HTR-8/SVneo (cell line): ENCODE measurements at places on chromosomes 13 and 19.
A peak's percentile ranks its signal among the peaks of the same experiment; 100 is the strongest.

DNA sequence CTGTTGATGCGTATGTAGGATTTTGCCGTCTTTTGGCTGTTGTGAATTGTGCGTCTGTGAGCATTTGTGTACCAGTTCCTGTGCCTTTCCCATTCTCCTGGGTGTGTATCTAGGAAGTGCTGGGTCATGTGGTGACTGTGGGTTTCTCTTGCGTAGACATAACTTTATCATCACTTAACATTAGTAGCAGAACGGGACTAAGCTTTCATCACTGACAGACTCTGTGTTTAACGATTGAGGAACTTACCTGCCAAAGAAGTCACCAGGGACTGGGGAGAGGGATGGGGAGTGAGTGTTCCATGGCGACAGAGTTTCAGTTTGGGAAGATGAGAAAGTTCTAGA lies 15.0 kb downstream of the FZR1 start:
- no peak for DNase-seq

DNA sequence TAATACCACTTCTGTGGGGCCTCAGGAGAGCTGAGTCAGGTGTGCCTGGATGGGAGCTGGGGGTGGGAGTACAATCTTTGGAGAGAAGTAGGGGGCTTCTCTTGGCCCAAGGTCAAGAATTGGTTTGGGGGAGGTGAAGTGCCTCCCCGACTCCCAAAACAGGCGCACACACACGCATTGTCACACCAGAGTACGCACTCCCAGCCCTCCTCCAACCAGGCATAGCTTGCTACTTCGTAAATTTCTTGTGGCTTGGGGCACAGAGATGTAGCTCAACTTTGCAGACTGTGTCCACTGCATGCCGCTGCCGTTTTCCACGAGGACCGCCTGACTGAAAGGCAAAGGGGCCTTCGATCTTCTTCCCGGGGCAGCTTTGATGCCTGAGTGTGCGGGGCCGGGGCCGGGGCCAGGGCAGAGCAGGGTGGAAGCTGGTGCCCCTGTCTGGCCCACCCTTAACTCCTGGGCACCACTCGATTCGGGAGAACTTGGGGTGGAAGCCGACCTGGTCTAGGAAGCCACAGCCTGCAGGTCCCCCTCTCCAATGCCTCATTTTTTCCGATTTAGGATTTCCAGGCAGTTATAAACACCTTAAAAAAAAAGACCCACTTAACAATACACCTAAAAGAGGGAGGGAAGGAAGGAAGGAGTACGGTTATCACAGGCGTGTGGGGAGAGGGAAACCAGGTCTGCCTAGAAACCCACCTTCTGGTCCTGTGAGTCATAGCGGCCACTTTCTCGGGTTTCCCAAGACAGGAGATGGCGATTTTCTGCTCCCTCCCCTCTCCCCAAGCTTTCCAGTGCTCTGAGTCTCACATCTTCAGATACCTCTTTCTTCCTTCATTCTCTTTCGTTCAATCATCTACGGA lies 5.8 kb upstream of the TSHZ3 start:
- no peak for DNase-seq

GRCh38 chr13:82698383-82698782 lies 1183.9 kb downstream of the SLITRK1 start:
- no peak for DNase-seq

DNA sequence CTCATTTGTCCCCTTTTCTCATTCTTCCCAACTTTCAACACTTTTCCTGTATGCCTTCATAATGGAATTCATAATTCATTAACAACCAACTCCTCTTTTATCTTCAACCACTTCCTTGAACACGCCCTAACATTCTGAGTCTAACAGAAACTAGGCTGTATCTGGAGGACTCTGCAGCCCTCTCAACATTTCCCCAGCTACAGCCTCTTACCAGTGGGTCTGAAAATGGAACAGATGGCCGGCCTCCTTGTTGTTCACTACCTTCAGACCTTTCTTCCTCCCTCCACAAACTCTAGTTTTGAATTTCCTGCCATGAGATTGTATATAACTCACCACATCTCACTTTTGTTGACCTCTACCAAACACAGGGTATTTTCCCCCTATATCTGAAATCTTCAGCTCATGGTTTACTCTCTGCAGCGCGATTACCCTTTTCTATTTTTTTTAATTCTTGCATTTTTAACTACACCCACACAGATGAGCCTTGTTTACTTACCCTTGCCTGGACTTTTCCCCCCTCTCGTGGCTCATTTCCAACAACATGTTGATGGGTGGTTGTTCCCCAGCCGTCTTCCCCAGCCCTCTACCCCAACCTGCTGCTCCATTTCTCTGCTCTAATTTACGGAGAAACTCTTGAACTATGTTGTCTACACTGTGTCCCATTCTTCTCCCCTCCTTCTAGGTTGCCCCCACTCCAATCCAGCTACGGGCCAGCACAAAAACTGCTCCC lies 846 bp downstream of the ZNF790 start:
- DNase-seq, result no peak

DNA sequence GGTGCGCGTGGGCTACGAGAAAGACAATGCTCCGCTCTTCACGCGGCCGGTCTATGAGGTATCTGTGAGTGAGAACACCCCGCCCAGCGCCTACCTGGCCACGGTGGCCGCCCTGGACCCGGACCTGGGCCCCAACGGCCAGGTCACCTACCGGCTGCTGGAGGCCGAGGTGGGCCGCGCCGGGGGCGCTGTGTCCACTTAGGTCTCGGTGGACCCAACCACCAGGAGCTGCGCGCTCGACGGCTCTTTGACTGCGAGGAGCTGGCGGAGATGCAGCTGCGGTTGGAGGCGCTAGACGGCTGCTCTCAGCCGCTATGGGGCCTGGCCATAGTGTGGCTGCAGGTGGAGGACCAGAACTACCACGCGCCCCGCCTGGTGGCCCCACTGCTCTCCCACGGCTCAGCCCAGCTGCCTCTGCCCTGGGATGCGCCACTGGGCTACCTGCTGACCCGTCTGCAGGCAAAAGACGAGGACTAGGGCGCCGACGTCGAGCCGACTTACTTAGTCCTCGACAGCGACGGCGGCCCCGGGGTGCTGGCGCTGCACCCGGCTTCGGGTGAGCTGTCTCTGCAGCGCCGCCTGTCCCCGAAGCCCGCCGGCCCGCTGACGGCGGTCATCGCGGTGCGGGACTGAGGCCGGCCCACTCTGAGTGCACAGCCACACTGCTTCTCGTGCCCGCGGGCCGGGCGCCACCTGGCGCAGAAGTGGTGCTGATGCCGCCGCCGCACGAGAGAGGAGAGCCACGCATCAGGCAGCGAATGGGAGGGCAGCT lies 173.0 kb downstream of the OLFM4 start:
- DNase-seq, result no peak

- DNase-seq, result no peak
Measured at GRCh38 chr19:13284929-13285928, 135.0 kb downstream of the IER2 start.

GRCh38 chr19:33366897-33367296 lies 6.6 kb upstream of the CEBPG start:
- DNase-seq, result no peak

DNA sequence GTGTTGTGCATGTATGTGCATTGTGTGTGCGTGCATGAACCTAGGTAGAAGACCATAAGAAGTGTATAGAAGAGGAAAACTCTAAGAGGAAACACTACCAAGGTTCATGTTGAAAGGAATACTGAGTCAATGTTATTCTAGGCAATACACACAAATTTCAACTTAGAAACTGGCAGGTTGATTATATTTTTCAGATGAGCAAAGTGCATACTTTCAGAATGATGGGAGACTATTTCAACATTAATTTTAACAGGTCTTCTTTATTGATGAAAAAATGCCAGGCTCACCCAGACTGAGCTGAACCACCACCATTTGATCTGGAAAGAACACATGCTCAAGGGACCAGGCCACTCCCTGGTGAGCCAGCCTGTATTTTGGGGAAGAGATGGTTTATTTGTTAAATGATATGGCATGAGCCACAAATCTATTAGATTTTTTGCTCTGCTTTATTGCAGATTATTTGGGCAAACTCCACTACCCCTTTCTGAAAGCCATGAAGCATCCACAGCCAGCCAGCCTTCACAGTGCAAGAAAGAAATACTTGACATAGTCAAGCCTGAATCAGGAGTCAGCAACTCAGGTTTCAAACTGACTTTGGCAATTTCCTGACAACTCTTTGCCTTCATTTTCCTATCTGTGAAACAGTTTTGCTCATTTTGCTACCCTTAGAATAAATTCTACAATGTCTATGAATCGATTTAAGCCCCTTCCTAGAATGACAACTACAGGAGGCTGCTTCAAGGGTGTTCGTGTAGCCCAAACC lies 368.9 kb downstream of the COG6 start:
- no peak for DNase-seq

DNA sequence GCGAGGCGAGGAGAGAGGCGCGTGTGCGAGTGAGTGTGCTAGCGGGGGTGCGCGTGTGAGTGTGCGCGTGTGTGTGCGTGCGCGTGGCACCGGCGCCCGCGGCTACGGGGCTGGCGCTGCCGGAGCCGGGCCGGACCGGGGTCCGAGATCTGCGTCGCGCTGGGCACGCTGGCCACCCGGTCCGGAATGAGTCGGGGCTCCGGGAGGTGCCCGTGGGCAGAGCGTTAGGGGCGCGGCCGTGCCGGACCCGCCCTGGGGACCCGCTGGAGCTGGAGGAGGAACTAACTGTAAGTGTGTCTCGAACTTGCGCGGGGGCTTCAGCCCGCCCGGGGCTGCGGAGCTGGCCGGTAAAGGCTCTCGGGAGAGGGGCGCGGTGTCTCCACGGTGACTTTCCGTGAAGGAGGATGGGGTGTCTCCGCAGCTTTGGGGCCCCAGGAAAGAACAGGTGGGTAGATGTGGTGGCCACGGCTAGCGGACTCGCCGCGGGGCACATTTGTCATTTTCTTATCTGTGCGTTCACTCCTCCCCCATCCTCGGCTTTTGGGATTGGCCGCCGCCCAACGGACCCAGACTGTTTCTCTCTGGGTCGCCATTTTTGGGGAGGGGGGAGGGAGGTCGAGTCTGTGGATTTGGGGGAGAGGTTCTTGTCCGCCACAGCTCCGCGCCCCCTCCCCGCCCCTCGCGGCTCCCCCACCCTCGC lies 10.1 kb upstream of the SOX1 start:
- no peak for DNase-seq

DNA sequence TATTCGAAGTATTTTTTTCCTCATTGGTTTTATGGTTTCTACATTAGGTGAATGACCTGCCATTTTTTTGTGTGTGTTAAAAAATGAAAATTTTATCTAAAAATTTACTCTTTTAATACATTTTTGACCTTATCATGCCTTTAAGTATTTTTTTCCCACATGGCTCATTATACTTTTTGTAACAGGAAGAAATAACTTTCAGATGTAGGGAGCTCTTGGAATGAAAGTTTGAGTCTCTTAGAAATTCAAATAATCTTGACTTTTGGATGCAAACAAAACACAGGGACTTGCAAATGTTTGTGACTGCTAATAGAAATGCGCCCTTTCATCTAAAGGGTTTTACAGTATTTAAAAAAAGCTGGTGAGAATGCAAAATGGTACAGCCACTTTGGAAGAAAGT lies 457.9 kb downstream of the KLF5 start:
- no peak for DNase-seq

DNA sequence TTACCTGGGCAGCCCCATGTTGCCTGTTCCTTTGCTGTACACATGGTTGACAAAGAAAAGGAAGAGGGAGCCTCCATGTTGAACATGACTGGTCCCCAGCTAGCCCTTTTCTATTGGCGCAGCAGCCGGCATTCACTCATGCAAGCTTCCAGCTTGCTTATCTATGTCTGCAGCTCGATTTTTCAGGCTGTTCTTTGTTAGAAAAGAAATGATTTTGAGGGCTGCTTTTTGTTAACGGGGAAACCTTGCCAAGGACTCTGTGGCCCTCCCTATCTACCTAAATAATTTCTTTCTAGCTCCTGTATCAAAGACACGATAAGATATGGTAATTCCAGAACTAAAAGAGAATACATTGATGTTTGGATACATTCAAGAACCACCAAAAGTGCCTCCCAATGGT lies 20.4 kb upstream of the ADGRE2 start:
- DNase-seq, result no peak

- peak; percentile 21 for DNase-seq
Measured at GRCh38 chr13:44050450-44051063, 170.9 kb downstream of the LACC1 start.

DNA sequence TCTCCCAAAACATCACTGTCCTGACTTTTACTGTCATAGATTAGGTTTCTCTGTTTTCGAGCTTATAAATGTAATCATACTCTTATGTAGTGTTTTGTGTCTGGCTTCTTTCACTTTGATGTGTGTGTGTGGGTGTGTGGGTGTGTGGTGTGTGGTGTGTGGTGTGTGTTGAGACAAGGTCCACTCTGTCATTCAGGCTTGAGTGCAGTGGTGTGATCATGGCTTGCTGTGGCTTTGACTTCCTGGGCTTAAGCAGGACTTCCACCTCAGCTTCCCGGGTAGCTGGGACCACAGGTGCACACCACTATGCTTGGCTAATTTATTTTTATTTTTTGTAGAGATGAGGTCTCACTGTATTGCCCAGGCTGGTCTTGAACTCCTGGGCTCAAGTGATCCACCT lies 59.6 kb downstream of the PDS5B start:
- no peak for DNase-seq

DNA sequence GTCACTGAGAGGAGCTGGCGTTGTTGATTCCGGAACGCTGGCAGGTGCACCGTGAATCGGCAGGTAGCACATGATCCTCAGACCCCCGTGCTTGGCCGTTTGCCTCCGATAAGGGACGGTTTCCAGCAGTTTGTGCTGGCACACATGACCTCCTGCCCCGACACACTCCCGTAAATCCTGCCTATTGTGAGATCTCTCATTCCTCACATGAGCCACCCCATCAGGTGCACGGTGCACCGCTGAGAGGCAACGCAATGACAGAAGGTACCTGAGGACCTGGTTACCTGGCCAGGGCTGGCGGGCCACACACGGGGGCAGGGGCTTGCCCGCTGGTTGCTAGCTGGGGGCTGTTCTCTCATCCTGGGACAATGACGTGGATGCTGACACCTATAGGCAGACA lies 2.1 kb upstream of the ADPRHL1 start:
- DNase-seq, result no peak

DNA sequence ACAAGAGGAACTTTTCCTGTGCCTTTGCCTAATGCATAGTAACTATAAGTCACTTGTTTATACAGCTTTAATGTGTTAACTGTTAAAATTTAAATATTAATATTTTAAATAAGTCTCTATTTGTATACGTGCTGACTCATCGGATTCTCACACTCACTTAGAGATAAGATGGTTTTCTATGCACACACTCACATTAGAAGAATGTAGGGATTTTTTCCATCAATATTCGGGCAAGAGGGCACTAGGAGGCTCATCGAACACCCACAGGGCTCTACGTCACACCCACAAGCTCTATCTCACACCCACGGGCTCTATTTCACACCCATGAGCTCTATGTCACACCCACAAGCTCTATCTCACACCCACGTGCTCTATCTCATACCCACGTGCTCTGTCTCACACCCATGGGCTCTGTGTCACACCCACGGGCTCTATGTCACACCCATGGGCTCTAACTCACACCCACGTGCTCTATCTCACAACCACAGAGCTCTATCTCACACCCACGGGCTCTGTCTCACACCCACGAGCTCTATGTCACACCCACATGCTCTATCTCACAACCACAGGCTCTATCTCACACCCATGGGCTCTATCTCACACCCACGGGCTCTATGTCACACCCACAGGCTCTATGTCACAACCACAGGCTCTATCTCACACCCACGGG lies 73.4 kb downstream of the COL4A2 start:
- no peak for DNase-seq

GRCh38 chr19:32812571-32812970 lies 57.0 kb downstream of the SLC7A9 start:
- no peak for DNase-seq
